Small intestine (tissue), 16 donors: ENCODE measurements at places on chromosomes 6 and 20. TPM values are rescaled to one million over a fixed set of nuclear protein-coding genes. Genes with fewer than 3 reads are reported as not detected.

AGPAT4 gene
- not detected for polyA plus RNA-seq

SIRPA gene
- polyA plus RNA-seq = 40.8 TPM

SAMD5 gene
- polyA plus RNA-seq = 0.67 TPM

DNA sequence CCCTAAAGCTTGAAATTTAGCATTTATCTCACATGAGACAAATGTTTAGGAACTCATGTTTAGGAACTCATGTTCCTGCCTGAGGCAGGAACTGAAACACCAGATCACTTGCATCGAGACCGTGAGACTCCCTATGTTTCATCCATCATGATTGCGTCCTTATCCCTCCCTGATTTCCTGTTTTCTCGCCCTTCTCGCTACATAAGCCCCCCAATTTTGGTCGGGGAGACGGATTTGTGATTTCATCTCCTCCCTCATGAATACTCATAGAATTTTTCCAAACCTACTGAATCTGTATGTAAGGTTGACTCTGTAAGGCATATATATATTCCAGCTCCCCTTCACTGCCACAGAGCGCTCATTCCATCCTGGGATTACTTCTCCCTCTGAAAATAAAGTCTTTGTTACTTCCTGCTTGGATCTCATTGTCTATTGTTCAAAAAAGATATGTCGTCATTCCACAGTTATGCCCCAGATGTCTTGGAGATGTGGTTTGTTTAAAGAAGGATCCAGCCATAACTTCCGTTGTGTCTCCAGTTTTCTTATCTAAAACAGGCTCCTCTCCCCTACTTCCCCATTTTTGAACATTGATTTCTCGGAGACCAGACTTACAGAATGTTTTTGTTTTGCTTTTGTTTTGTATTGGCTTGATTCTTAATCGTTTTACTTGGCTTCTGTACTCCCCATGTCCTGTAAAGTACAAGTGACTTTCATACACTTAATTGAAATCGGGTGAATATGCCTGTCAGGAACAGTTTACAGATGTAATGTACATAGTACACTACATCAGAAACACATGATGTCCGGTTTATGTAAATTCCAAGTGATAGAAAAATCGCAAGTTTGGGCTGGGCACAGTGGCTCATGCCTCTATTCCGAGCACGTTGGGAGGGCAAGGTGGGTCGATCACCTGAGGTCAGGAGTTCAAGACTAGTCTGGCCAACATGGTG is 118.7 kb downstream of the HFE start:
- peak overlapping the region; percentile 99 for H3K27ac ChIP-seq
- peak overlapping the region; percentile 2 for H3K4me3 ChIP-seq
- H3K36me3 ChIP-seq = no peaks in the 10 kb centered on the region
- no peaks in the 10 kb centered on the region for H3K27me3 ChIP-seq

GRCh38 chr6:159086033-159086618 is 41.3 kb upstream of the TAGAP start:
- no peaks in the 10 kb centered on the region for H3K4me1 ChIP-seq
- no peaks in the 10 kb centered on the region for H3K36me3 ChIP-seq
- peaks cover 2% of the 10 kb centered on the region for H3K27me3 ChIP-seq
- no peak overlapping the region for H3K4me3 ChIP-seq

DNA sequence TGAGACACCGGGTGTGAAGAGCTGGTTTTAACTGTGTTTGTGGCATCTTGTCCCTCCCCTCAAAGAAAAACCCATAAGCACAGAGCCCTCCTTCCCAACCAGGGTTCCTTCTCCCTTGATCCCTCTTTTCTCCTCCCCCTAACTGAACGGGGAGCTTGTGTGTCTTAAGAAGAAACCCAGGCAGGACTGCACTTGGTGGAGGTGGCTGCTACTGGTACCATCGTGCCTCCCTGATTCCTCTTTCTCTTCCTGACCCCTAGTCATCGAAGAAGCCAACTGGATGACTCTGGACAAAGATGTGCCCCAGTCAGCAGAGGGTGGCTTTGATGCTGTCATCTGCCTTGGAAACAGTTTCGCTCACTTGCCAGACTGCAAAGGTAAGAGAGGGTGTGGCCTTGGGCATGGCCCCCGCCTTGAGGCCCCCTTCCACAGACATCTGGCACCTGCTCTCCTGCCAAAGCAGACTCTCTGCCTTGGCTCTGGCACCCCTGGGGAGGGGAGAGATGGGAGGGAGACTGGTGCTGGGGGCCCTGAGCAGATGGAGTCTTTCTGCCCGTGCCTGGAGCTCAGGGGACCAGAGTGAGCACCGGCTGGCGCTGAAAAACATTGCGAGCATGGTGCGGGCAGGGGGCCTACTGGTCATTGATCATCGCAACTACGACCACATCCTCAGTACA is 2.1 kb downstream of the GNMT start:
- DNase-seq = no peak
- no peak overlapping the region for H3K27ac ChIP-seq
- H3K27me3 ChIP-seq = no peaks in the 10 kb centered on the region
- peaks cover 11% of the 10 kb centered on the region for H3K36me3 ChIP-seq
- no peak overlapping the region for H3K4me3 ChIP-seq

- DNase-seq = no peak
- no peak overlapping the region for H3K4me3 ChIP-seq
- H3K27ac ChIP-seq = no peak overlapping the region
- no peaks in the 10 kb centered on the region for H3K36me3 ChIP-seq
These were observed 336.6 kb downstream of the CDH4 start for GRCh38 chr20:61588411-61589385.

GRCh38 chr6:43766964-43767461 is 3.0 kb upstream of the VEGFA start:
- no peak overlapping the region for H3K4me3 ChIP-seq
- no peaks in the 10 kb centered on the region for H3K27me3 ChIP-seq
- H3K36me3 ChIP-seq = peaks cover under 1% of the 10 kb centered on the region
- no peaks in the 10 kb centered on the region for H3K4me1 ChIP-seq

- H3K4me3 ChIP-seq = no peak overlapping the region
- H3K27me3 ChIP-seq = no peaks in the 10 kb centered on the region
- H3K27ac ChIP-seq = no peak overlapping the region
- no peak for DNase-seq
- peaks cover 2% of the 10 kb centered on the region for H3K4me1 ChIP-seq
These were observed 516.5 kb downstream of the CD83 start for GRCh38 chr6:14634072-14634471.

- no peaks in the 10 kb centered on the region for H3K27me3 ChIP-seq
- peaks cover 17% of the 10 kb centered on the region for H3K36me3 ChIP-seq
- H3K4me1 ChIP-seq = peaks cover 23% of the 10 kb centered on the region
- no peak overlapping the region for H3K4me3 ChIP-seq
- no peak for DNase-seq
These were observed 10.2 kb downstream of the CHMP4B start for GRCh38 chr20:33821270-33821836.

DNA sequence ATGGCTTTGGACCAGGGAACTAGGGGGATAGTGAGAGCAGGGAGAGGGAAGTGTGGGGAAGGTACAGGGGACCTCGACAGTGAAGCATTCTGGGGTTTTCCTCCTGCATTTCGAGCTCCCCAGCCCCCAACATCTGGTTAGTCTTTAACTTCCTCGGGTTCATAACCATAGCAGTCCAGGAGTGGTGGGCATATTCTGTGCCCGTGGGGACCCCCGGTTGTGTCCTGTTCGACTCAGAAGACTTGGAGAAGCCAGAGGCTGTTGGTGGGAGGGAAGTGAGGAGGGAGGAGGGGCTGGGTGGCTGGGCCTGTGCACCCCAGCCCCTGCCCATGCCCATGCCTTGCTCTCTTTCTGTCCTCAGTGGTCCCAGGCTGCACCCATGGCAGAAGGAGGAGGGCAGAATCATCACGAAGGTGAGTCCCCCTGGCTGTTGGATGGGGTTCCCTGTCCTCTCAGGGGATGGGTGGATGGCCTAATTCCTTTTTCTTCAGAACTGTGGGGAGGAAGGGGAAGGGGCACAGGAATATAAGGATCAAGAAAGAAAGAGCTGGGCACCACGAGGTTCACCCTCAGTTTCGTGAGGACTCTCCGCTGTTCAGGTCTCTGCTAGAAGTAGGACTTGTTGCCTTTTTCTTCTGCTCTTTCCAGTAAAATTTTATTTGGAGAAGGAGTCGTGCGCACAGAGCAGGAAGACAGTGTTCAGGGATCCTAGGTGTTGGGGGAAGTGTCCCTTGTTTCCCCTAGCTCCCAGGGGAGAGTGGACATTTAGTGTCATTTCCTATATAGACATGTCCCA is 4.2 kb downstream of the VEGFA start:
- peaks cover 4% of the 10 kb centered on the region for H3K36me3 ChIP-seq
- H3K27ac ChIP-seq = peak overlapping the region; percentile 95
- H3K27me3 ChIP-seq = no peaks in the 10 kb centered on the region
- H3K4me3 ChIP-seq = peak overlapping the region; percentile 90
- DNase-seq = no peak
- no peaks in the 10 kb centered on the region for H3K4me1 ChIP-seq

GRCh38 chr20:52540509-52540908 is 348.9 kb upstream of the ZFP64 start:
- H3K27me3 ChIP-seq = no peaks in the 10 kb centered on the region
- no peaks in the 10 kb centered on the region for H3K4me1 ChIP-seq
- H3K36me3 ChIP-seq = no peaks in the 10 kb centered on the region
- H3K4me3 ChIP-seq = no peak overlapping the region

- H3K27me3 ChIP-seq = no peaks in the 10 kb centered on the region
- H3K4me1 ChIP-seq = no peaks in the 10 kb centered on the region
- H3K36me3 ChIP-seq = no peaks in the 10 kb centered on the region
These were observed 50.1 kb upstream of the E2F3 start for GRCh38 chr6:20351534-20351933.

DNA sequence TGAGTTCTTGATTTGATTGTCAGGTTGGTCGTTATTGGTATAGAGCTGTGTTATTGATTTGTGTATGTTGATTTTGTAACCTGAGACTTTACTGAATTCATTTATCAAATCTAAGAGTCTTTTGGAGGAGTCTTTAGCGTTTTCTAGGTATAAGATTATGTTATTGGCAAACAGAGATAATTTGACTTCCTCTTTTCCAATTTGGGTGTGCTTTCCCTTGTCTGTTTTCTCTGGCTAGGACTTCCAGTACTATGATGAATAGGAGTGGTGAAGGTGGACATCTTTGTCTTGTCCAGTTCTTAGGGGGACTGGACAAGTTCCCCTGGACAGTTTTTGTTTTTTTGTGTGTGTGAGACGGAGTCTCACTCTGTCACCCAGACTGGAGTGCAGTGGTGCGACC is 17.4 kb downstream of the HLA-DOA start:
- no peaks in the 10 kb centered on the region for H3K4me1 ChIP-seq
- H3K27me3 ChIP-seq = no peaks in the 10 kb centered on the region
- H3K27ac ChIP-seq = no peak overlapping the region
- no peak overlapping the region for H3K4me3 ChIP-seq
- H3K36me3 ChIP-seq = no peaks in the 10 kb centered on the region
- DNase-seq = no peak

- peak; percentile 35 for DNase-seq
- H3K27me3 ChIP-seq = no peaks in the 10 kb centered on the region
- H3K36me3 ChIP-seq = no peaks in the 10 kb centered on the region
- H3K4me3 ChIP-seq = no peak overlapping the region
- H3K27ac ChIP-seq = peak overlapping the region; percentile 8
These were observed 46.0 kb downstream of the RNF217 start for GRCh38 chr6:125008261-125008703.
